NCI-H1417 treated with DMSO at 0.1 percent for 48 hours (cell line): ENCODE measurements at places on chromosomes 13 and 19.

- no peak for DNase-seq
Measured at GRCh38 chr13:44240611-44241145, 132.9 kb upstream of the SERP2 start.

DNA sequence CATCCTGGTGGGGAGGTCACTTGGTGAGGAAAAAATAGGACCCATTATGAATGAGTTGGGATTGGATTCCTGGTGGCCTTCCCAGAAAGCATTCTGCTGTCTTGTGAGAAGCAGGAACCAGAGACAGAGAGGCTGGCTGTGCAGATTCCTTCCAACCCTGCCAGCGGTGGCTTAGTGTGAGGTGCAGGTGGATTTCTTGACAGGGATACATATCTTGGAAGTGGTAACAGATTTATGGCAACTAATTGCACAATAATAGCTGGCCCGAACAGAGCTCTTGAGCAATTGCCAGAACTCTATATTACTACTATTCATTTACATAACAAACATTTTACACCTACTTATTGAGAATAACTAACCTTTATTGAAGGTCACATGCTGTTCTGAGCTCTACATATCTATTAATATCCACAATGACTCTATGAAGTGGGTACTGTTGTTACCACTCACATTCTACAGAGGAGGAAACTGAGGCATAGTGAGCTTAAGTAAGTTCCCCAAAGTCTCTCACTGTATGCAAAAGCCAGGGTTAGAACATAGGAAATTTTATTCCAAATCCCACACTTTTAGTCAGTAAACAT is 173.9 kb upstream of the SERP2 start:
- DNase-seq: no peak

DNA sequence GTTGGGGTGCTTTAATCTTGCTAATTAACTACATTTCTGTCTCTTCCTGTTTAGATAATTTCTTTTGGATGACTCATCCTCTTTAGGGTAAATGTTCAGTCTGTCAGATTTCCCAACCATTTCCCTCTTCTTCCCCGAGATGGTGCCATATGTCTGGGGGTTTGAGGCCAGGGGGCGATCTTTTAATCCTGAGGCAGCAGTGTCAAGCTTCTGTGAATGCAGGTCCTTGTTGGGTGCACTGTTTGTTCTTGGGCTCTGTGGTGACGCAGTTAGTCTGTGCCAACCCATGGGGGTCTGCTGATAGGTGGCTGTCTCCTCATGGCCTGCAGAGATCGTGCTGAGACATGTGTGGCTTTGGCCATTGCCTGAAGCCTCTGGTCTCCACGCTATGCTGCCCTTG is 420.4 kb downstream of the NDFIP2 start:
- DNase-seq: no peak

GRCh38 chr13:98581971-98582702 is 5.2 kb upstream of the STK24 start:
- DNase-seq: no peak

GRCh38 chr13:50119591-50119990 is 104.3 kb downstream of the KCNRG start:
- DNase-seq: no peak

- no peak for DNase-seq
Measured at GRCh38 chr13:26656919-26657318, 99.4 kb downstream of the WASF3 start.

GRCh38 chr19:19343016-19343362 is 22.4 kb downstream of the MAU2 start:
- DNase-seq: no peak

GRCh38 chr13:100156788-100157187 is 67.9 kb downstream of the PCCA start:
- no peak for DNase-seq
